Aorta (tissue), 5 donors: ENCODE measurements at places on chromosomes 3 and 15. TPM values are rescaled to one million over a fixed set of nuclear protein-coding genes. Genes with fewer than 3 reads are reported as not detected.

Gene AGTR1
- total RNA-seq = 4.0 TPM

Gene KBTBD12
- 7.6 TPM for total RNA-seq

Gene CLDN1
- 4.5 TPM for total RNA-seq

Gene LMAN1L
- 0.30 TPM for total RNA-seq

Gene NOX5
- total RNA-seq = 0.18 TPM

Gene GCNT3
- total RNA-seq = not detected

Gene GRIP2
- 8.6 TPM for total RNA-seq

Gene CHDH
- 3.7 TPM for total RNA-seq
